Stimulated activated CD4-positive, alpha-beta T cell treated with anti-CD3 and anti-CD28 coated beads, Interleukin-1b, Interleukin-23, amount 100 ng/mL, for 1 hour (primary cell): ENCODE measurements at places on chromosomes 5 and 9.
A peak's percentile ranks its signal among the peaks of the same experiment; 100 is the strongest.

- DNase-seq = no peak
These were observed 355.5 kb downstream of the TLR4 start for GRCh38 chr9:118059484-118060278.

DNA sequence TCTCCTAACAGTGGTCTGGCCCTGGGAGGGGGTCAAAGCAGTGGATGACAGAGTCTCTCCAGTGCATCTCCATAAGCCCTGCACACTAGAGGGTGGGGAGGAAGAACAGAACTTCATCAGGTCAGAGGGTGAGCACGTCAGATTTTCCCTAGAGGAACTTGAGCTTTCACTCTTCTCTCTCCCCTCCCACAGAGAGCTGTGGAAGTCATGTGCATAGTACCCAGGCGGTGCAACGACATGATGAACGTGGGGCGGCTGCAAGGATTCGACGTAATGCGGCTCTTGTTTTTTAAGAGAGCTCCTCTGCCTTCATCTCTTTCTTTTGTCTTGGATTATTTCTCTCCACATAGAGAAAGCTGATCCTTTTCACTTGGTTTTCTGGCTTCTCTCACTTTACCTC is 100.2 kb upstream of the OTULINL start:
- DNase-seq = no peak

DNA sequence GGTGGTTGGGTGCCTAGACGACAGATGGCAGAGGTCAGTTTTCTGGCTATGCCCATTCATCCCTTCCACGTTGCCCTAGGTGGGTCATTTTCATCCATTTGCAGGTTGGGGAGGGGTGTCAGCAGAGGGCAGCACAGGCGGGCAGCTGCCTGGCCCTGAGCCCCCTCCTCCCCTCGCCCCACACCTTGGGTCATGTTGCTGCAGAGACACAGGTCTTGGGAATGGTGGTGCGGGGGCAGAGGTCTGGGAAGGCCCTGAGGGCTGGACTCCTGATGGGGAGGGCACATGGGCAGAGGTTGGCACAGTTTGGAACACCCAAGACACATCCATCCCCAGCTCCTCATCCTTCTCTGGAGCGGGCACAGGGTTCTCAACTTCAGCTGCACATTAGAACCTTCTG is 103.2 kb upstream of the LMX1B start:
- no peak for DNase-seq

DNA sequence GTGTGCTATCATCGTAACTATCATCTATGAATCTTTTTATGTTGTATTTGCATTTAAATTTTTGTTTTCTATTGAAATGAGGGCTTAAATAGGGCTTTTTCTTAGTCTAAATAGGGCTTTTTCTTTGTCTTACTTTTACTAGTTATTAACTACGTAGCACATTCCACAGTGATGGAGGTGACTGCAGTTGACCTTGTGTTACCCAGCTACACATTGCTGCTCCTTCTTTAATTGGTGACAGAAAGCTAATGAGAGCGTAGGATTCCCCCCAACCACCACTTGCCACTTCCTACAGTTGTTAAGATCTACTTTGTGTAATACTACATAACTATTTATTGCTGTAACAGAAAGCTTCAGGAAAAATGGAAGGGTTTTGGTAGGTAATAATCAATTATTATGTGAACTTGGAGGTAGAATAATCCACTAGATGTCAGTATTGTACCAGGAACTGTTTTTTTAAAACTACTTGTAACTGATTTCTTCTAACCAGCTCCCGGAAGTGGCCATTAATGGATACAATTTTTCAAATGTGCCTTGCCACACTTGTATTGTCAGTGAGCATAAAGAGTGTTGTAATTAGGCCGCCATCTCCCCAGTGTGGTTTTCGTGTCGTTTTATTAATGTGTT is 18.0 kb downstream of the MTRR start:
- DNase-seq = no peak

- no peak for DNase-seq
These were observed 201.3 kb downstream of the FANCC start for GRCh38 chr9:95116002-95116807.

DNA sequence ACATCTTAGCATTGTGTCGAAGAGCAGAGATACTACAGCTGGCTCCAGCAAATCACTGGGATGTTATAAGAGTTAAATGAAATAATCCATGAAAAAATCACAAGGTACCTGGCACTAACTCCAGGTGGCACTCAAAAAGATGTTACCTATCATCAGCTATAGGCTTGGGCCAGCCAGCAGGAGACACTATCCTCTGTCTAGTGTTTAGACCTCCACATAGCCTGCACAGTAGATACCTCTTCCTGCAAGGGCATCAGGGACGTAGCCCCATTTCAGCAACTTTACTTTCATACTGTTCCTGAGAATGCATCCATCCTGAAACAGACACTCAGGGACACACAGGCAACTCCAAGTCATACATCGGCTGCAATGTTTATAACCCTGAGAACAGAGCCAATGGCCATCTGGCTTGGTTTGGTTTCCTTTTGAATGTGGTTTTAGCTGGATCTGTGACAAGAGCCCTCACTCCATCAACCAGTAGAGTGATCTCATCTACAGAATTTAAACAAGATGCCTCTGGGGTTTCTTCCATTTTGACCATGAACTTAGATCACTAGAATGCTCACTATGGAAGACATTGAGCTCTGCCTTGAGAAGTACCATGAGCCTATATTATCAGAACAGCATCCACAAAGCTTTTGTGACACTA is 69.9 kb downstream of the TLE1 start:
- DNase-seq = no peak

GRCh38 chr5:143938230-143938629 is 126.3 kb downstream of the HMHB1 start:
- DNase-seq = no peak

GRCh38 chr5:121937762-121938161 is 24.0 kb upstream of the SRFBP1 start:
- no peak for DNase-seq

DNA sequence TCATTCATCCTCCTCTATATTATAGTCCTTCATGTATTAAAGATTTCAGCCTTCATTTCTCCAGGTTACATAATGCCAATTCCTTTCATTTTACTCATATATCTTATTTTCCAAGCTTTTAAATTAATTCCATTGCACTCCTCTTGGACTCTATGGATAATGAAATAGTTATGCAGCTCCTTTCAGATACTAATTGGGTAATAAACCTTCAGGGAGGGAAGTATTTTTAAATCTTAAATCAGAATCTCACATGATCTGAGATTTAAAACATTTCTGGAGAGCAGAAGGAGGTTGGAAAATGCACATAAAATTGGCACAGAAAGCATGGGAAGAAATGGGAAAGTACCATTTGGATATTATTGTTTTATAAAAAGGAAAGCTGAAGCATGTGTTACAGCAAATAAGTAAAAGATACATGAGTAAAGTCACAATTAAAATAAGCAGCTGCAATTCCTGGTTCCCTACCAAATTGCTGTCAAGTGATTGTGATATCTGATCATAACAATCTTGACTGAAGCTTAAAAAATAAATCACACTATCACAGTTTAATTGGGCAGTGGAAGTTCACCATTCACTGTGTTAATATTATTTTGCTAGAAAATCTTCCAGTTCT is 257.9 kb upstream of the NREP start:
- DNase-seq = no peak

GRCh38 chr9:95552814-95553546 is 36.2 kb upstream of the PTCH1 start:
- DNase-seq = no peak

DNA sequence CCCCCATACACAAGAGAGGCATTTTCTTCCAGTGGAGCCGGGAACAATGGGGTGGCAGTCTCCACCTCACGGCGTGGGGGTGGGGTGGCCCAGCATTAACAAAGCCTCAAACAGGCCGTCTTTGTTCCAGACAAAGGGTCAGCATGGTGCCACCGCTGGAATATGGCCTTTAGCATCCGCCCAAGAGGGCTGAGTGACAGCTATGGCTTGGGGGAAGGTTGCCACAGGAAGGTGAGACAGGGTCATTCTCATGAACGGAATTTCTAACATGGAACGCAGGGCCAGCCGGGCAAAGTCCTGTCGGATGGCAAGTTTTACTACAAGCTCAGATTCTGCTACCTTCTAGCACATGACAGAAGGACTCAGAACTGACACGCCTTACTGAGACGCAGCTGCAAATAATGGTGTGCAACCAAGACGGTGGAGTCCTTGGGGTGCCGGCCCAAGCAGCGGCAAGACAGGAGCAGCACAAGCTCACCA is 64.0 kb downstream of the OTULIN start:
- DNase-seq = no peak

GRCh38 chr5:143782588-143783386 is 29.2 kb upstream of the HMHB1 start:
- no peak for DNase-seq

GRCh38 chr5:54799645-54800044 is 185.7 kb downstream of the ESM1 start:
- no peak for DNase-seq

GRCh38 chr9:78298046-78298765 is 1.3 kb downstream of the PSAT1 start:
- peak; percentile 17 for DNase-seq

DNA sequence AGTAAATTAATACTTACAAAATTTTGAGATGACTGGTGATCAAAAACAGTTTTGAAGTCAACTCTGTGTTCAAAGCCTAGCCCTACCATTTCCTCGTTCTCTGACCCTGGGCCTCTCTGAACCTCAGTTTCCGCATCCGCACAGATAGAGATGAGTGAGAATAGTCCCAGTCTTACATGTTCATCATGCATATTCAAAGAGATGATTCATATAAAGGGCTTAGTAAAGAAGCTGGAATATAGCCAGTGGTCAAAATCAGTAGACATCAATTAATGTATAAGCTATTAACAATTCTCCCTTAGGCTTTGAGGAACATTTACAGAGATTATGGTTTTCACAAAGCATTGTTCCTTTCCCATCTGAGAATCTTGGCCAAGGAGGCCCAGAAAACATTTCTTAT is 250.6 kb downstream of the SPOCK1 start:
- DNase-seq = no peak

DNA sequence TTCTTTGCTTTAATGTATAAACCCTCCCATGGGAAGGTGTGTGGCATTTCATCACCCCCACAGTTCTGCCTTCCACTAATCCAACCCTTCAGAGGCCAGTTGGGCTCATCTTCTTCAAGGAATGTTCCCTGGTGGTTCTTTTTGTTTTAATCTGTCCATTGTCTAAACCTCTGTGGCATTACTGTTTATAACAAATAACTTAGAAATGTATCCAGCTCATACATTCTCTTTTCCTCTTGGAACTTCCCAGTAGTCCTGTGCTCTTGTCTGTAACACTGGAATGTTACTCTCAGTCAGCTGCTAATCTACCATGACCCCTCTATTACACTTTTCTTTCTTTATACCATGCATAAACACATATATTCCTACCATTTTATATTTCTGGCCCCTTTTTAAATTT is 213.5 kb upstream of the TARS1 start:
- DNase-seq = no peak

- DNase-seq = no peak
These were observed 64.8 kb downstream of the COL27A1 start for GRCh38 chr9:114220061-114220541.

GRCh38 chr9:112648624-112649023 is 69.3 kb downstream of the INIP start:
- no peak for DNase-seq

- no peak for DNase-seq
These were observed 41.3 kb downstream of the LRSAM1 start for GRCh38 chr9:127492616-127493015.

- DNase-seq = no peak
These were observed 210.1 kb downstream of the FBXL17 start for GRCh38 chr5:108171759-108172158.

DNA sequence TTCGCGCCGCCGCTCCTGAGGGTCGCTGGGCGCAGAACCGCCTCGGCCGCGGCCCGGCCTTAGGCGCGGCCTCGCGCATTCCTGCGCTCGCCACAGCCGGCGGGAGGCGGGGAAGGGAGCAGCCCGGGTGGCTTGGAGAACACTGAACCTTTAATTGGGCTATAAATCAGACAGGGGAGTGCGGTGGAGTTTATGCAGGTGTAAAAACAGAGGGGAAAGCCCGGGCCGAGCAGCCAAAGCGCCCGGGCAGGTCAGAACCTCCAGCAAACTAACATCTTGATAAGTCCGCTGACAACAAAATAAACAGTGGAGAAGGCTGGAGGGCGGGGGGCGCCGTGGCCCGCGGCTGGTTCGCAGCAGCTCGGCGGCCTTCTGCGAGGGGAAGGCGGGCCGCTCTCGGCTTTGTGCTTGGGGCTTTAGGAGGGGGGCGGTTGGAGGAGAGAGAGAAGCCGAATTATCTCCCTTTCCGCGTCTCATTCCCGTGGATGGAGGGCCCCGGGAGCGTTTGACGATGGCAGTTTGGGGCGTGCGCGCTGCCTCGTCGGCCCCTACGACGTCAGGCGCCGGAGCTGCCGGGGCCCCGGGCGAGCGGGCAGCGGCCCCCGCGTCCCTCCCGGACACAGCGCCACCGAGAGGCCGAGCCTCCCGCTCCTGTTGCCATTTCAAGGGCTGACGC is 11.3 kb downstream of the FOXD1 start:
- no peak for DNase-seq

- DNase-seq = no peak
These were observed 476.8 kb upstream of the SMARCA2 start for GRCh38 chr9:1538301-1538700.

- no peak for DNase-seq
These were observed 27.4 kb upstream of the TOMM5 start for GRCh38 chr9:37619806-37620205.

GRCh38 chr9:110330484-110331105 is 7.1 kb downstream of the TXNDC8 start:
- DNase-seq = no peak

GRCh38 chr9:86669422-86669821 is 277.9 kb downstream of the GAS1 start:
- no peak for DNase-seq

DNA sequence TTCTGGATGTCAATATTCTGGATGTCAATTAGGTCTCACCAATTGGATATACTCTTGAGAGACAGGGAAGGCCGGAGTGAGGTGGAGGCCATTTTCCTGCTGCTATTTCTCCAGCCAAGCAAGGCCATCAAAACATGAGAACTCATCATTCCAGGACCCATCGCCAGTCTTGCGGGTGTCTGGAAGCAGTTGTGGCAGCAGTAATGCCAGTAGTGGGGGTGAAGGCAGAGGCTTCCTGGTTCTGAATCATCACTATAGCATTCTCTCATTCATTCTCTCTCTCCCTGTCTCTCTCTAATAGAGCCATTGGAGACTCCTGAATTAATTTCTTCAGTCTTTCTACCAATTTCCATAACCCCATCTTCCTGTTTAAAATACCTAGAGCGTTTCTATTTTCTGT is 71.8 kb downstream of the EGFLAM start:
- no peak for DNase-seq

- DNase-seq = no peak
These were observed 23.2 kb upstream of the PSAT1 start for GRCh38 chr9:78273761-78274160.
